ENCODE measurements at places on chromosomes 5 and 9.

- no peak for DNase-seq
Measured at GRCh38 chr9:1085086-1085485, 34.9 kb downstream of the DMRT2 start.

DNA sequence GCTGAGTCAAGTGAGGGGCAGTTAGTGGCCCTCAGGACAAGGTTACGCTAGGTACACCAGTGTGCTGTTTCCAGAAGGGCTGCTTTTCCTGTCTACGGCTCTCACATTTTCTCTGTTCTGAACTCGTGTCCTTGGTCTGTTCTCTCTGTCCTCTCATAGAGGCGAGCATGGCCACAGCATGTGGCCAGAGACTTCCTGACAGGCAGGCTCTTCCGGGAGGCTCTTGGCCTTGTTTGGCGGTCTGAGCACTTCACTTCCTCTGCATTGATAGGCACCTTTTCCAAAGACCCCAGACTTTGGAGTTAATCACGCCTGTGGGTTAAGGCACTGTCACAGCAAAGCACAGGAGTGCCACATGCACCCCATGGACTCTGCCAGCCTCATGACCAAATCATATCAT lies 1.2 kb downstream of the CKMT2 start:
- no peak for DNase-seq

DNA sequence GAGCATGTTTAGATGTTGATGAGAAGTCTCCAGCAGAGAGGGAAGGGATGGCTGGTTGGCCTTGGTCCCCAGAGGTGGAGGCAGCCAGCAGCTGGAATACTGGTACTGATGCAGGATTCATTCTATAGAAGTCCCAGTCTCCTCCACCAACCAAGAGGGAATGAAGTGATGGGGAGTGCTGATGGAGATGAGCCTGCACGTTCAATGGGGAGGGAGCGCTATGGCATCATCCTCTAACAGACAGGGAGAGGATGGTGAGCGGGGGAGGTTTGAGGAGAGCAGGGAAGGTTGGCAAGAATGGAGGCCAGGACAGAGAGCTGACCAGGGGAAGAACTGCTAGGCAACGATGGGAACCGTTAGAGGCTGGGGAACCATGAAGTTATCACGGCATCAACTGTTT lies 159.8 kb upstream of the MVB12B start:
- no peak for DNase-seq

- DNase-seq: no peak
Measured at GRCh38 chr5:117327511-117327910, 752.9 kb upstream of the SEMA6A start.

DNA sequence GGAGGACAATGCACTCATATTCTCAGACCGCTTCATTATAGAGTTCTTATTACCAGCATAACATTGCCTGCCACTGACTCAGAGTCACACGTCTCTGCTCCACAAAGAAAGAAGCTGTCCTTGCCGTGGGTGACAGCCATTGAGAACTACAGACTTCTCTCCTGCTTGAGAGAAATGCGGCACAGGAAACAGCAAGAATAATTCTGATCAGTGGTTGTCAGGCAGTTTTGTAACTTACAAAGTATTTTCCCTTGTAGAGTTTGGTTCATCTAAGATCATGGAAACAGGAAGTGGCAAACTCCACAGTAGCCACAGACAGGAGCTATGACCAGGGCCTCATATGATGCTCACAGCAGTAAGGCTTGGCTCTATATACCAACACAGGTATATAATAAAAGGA lies 47.0 kb downstream of the KCNV2 start:
- no peak for DNase-seq

GRCh38 chr9:137870432-137870831 lies 7.2 kb upstream of the CACNA1B start:
- DNase-seq: no peak

DNA sequence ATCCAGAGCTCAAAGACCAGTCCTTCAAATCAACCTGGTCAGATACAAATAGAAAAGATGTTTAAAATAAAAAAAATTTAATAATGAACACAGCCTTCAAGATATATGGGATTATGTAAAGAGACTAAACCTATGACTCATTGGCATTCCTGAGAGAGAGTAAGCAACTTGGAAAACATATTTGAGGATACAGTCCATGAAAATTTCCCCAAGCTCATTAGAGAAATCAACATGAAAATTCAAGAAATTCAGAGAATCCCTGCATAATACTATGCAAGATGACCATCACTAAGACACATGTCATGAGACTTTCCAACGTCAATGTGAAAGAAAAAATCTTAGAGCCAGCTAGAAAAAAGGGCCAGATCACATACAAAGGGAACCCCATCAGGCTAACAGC lies 512.9 kb upstream of the PTGER4 start:
- DNase-seq: no peak

DNA sequence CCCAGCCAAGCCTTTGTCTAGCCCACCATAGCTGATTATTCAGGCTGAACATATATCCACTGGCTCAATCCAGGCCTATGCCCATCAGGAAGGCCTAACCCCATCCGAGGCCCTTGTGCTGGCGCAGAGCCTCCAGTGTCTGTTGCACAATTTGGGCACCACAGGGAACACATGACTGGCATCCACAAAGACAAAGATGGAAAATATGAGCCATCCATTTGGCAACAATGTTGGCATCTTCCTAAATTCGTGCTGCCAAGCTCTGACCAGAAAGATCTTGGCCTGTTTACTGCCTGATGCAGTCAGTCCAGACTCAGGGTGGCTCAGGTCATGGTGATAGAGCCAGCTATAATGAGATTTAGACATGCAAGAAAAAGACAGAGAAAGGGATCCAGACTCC lies 233.8 kb downstream of the PIK3R1 start:
- no peak for DNase-seq

- DNase-seq: no peak
Measured at GRCh38 chr9:1995084-1995483, 20.1 kb upstream of the SMARCA2 start.

DNA sequence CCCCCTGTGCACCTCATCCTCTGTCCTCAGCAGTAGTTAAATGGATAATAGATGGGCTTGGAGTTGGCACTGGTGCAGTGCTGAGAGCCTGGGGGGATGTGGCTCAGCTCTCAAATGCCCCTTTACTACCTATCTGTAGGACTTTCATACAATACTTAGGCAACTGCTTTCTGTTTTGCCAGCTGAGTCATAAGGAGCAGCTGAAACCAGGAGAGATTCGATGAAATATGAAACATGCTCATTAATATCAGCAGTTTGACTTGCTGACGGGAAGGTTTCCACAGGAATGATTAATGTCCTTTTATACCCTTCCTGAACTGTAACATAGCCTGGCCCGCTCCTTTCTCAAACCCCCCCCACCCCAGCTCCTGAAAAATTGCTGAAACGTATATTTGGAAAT lies 142.6 kb downstream of the SAXO1 start:
- no peak for DNase-seq

DNA sequence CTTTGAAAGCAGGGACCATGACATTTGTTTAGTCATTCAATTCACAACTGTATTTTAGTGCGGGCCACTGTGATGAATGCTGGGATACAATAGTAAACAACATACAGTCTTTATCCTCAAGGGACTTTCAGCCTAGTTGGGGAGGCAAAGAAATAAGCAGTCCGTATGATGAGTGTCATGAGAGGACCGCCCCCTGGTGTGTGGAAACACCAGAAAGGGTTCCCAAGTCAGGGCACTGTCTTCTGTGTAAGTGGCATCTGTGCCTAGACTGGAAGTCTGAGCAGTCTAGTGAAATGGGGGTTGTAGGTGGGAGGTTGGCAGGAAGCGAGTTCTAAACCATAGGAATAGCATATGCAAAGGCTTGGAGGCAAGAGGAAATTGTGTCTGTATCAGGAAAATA lies 6.8 kb downstream of the C9orf43 start:
- no peak for DNase-seq

DNA sequence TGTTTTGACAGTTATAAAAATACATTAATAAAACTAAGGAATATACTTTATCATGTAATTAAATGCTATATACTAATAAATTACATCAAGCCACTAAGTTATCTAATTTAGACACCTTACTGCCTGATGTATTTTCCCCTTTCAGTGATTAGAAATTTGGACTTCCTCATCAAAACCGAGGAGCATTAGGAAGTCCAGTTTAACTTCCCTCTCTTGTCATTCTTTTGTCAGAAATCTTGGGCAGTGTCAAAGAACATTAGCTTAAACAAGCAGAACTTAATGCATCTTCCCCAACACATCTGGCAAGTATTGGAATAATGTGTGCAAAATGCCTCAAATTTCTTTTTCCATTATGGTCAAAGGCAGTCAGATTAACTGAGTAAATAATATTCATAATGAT lies 81.6 kb downstream of the PLPP1 start:
- no peak for DNase-seq

GRCh38 chr5:23084815-23085214 lies 231.7 kb upstream of the CDH12 start:
- no peak for DNase-seq

GRCh38 chr5:31116466-31117031 lies 76.9 kb upstream of the CDH6 start:
- DNase-seq: no peak

DNA sequence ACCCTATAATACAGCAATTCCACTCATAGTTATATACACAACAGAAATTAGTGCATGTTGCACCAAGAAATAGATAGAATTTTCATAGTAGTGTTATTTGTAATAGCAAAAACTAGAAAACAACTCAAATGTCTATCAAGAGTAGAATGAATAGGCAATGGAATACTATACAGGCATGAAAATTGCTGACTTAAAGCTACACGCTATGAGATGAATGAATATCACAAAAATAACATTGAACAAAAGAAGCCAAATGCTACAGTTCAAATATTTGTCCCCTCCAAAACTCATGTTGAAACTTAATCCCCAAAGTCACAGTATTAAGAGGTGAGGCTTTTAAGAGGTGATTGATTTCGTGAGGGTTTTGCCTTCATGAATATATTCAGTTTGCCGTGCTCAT lies 215.1 kb downstream of the FRMD3 start:
- no peak for DNase-seq

DNA sequence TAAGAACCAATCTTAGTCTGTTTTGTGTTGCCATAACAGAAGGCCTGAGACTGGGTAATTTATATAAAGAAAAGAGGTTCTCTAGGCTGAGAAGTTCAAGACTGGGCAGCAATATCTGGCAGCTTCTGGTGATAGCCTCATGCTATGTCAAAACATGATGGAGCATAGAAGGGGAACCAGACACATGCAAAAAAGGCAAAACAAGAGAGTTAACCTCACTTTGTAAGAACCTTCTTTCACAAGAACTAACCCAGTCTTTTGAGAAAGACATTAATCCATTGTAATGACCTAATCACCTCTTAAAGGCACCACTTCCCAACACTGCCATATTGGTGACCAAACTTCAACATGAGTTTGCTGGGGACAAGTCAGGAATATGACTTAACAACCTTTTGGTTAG lies 37.3 kb downstream of the FSD1L start:
- DNase-seq: no peak

DNA sequence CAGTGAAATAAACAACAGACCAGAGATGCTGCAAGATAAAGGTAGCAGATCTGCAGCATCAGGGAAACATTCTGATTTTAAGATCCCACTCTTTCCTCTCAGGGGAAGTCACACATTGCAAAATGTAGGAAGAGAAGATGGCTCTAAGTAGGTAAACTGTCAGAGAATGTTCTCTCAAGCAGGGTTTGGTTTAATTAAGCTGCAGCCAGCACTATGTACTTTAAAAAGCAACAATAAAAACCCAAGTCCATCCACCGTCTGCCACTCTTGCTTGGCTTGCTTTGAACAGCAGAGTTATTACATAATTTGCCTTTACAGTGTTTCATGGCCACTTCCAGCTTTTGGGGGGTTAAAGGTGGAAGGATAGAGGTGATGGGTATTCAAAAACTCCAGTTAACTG lies 343.2 kb upstream of the DAP start:
- DNase-seq: no peak

DNA sequence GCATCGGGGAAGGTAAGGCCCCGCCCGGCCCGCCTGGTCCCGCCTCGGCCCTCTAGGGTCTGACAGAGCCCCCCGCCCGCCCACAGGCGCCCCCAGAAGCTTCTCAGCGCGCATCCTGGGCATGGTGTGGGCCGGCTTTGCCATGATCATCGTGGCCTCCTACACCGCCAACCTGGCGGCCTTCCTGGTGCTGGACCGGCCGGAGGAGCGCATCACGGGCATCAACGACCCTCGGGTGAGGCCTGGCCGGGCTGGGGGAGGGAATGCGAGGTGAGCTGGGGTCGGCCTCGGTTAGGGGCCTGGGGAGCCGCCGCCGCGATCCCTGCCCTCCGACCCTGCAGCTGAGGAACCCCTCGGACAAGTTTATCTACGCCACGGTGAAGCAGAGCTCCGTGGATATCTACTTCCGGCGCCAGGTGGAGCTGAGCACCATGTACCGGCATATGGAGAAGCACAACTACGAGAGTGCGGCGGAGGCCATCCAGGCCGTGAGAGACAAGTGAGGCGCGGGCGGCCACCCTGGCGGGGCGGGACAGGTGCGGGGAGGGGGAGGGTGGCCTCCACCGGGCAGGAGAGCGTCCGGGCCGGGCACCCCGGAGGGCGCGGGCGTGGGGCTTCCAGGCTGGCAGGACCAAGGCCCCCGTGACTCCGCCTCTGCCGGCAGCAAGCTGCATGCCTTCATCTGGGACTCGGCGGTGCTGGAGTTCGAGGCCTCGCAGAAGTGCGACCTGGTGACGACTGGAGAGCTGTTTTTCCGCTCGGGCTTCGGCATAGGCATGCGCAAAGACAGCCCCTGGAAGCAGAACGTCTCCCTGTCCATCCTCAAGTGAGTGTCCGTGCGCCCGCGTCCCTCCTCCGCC lies 7.1 kb downstream of the LRRC26 start:
- DNase-seq: no peak
